RPMI8226 (cell line): ENCODE measurements at places on chromosomes 1 and 21.

- DNase-seq: no peak
Measured at GRCh38 chr1:46485564-46486431, 3.8 kb upstream of the DMBX1 start.

GRCh38 chr1:207259391-207259790 lies 62.1 kb upstream of the CD55 start:
- no peak for DNase-seq

DNA sequence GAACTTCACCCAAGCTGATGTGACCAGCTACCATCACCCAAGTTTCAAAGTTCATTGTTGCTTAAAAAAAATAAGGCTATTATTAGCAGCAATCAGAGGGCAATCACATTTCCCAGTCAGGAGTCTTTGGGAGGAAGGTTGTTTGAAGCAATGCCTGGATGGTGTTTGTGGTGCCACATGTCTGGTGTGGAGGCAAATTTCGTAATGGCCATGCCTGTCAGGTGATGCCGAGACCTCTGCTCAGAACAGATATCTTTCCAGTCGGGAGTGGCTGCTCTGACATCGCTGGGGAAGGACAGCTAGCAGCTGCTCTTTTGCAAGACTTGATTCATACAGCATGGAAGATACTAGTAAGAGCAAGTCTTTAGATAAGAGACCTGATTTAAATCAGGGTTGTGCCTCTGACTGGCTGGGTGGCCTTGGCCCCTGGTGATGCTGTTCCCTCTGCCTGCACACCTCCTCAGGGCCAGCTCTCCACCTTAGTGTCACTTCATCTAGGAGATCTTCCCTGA lies 187.8 kb upstream of the JUN start:
- no peak for DNase-seq

DNA sequence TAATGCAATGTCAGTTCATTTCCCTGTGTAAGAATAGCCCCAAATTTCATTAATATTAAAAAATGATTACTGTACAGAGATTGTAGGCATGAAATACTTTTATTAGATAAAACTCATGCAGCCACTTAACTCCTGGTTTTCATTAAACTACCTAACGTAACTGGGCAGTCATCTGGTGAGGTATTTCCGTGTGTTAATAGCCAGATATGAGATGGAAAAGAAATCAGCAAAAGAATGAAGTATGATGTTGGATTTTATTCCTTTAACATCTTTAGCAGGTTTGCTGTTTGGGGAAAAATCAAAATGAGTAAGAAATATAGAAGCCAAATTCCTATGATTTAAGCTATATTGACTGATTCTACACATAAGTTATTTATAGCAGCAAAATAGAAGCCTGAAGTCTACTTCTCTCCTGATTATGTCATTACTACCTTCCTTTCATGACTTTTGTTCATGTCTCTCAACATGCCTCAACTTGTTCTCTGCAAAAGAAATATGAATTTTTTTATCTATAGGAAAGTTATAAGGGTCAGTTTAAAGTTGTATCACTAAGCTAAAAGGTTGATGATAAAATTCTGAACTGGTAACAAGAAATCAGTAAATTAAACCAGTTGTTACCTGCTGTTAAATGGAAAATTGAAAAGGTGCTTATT lies 42.6 kb downstream of the CCDC18 start:
- DNase-seq: no peak

DNA sequence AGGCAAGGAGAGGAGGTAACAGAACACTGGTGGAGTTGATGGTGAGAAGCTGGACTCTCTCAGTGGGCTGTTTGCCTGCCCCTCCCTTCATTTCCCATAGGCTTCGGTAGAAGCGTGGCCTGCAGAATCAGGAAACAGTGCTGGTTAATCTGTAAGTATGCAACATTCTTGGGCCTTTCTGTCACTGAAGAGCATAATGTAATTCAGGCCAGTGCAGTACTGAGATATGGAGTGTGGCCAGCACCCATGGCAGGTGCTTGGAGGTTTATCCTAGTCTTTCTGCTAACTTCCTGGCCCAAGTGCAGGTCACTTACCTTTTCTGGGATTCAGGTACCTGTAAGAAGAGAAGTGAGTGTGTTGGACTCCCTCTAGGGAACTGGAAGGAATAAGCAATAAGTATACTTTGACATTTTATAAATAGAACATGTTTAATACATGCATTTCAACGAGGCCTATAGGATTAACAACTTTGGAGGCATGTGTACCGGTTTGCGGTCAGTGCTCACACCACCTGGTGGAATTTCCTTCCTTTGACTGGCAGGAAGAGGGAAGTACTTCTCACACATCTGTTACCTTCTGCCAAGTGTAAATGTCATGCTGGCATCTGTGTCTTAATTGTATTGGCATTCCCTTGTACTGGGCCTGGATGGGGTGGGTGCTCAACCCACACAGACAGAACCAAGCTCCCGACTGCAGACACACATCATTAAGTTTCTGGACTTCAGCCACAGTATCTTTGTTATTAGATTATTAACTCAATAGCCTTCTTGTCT lies 105.5 kb downstream of the KIF26B start:
- DNase-seq: peak; percentile 65

DNA sequence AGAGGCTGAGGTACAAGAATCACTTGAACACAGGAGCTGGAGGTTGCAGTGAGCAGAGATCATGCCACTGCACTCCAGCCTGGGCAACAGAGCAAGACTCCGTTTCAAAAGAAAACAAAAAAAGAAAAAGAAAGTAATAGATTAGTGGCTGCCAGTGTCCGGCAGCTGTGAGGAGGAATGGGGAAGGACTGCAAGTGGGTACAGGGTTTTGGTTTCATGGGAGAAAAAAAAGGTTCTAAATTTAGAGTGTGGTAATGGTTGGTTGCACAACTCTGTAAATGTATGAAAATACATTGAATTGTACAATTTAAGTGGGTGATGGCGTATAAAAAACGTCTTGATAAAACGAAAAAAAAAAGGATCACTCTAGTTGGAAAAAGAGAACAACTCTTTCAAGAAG lies 6.7 kb downstream of the TAF1A start:
- no peak for DNase-seq

DNA sequence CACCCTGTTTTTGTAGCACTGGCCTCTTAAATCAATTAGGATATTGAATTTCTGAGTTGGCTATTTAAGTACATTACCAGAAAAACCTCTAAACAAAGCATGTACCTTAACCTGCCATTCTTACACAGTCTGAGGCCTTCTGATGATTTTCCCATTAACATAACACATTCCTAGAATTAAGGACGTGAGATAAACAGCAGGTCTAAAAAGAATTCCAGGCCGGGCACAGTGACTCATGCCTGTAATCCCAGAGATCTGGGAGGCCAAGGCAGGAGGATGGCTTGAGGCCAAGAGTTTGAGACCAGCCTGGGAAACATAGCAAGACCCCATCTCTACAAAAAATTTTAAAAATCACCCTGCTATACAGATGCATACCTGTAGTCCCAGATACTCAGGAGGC lies 18.0 kb upstream of the LRRC8D start:
- DNase-seq: no peak

DNA sequence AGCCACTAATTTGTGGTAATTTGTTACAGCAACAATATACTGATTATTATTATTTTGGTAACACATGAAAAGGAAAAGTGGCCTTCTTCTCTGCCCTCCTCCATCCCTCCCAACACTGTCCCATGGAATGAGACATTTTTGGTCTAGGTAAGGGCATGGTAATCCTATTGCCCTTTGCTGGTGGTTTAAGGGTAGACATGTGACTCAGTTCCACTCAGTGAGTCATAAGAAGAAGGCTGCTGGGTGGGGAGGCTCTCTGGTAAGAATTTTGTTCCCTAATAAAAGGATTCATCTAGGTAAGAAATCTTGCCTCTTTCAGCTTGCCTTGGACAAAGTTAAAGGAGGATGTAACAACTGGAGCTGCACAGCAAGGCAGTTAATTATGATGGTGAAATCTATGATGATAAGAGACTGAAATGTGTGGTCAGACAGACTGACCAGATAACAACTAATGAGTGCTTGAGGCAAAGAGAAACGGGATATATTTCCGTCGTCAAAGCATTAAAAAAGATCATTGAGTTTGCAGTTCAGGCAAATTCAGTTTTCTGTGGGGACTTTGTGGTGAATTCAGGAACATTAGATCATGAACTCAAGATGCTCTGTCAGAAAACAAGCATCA lies 232.0 kb upstream of the KCNK2 start:
- DNase-seq: no peak

DNA sequence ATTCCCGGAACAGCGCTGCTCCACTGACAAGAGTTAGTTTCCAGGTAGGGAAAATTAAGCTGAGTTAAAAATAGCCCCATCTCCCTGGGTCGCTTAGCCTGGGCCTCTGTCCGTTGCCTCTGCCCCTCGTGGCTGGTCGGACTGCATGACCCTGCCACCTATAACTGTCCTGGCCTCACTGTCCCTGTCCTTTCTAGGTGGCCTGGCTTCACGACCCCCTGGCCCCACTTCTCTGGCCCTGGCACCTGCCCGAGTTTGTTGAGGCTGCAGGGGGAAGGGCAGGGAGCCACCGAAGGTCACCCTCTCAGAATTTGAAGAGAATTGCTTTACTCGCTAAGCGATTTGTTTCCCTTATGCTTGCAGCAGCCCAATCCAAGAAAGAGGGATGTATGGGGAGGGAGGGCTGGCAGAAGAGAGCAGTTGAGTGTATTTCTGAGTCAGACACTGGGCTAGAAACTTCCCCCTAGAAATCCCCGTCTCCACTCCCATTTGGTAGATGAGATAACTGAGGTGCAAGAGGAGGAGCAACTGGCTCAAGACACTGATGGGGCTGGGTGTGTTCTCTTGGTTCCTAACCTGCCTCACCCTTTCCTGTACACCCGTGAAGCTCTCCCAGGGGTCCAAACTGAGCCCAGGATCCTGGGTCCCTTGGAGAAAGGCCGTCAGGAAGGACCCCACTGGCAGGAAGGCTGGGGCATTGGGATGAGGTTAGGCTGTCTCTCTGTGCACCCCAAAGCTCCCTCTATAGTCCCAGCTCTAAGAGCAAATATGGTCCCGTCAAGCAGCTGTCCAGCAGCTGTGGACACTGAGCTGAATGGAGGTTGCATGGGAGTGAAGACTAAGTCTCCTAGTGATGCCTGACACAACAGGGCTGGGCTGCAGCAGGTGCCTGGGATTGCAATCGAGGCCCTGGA lies 2.9 kb upstream of the EDN2 start:
- no peak for DNase-seq

GRCh38 chr21:43853851-43854772 lies 10.9 kb upstream of the AGPAT3 start:
- no peak for DNase-seq

- no peak for DNase-seq
Measured at GRCh38 chr1:25900219-25900618, 6.0 kb downstream of the STMN1 start.

DNA sequence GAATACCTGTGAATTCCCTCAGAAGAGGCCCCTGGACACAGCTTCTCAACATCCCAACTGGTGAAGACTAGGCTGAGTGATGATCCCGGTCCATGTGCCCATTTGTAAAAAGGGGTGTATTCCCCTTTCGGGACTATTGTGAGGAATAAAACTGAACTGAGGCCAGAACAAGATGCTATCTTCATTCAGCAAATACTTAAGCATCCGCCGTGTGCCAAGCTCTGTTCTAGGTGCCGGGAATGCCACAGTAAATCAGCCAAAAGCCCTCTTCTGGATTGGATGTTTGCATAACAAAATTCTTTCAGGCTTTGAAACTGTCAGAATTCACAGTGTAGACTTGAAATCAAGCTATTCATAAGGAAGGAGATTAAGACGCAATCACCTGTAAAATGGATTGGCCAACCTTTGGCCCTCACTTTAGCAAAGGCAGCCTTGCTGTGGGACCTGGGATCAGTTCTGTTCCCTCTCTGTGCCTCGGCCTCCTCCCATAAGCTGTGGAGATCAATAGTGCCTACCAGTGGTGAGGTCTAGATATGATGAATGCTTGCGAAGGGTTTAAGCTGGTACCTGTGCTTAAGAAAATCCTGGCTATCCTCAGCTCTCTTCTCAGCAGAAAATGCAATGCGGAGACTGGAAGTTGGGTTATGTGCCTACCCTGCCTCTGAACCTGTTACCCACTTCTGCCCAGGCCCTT lies 1.8 kb downstream of the ALPL start:
- DNase-seq: no peak

DNA sequence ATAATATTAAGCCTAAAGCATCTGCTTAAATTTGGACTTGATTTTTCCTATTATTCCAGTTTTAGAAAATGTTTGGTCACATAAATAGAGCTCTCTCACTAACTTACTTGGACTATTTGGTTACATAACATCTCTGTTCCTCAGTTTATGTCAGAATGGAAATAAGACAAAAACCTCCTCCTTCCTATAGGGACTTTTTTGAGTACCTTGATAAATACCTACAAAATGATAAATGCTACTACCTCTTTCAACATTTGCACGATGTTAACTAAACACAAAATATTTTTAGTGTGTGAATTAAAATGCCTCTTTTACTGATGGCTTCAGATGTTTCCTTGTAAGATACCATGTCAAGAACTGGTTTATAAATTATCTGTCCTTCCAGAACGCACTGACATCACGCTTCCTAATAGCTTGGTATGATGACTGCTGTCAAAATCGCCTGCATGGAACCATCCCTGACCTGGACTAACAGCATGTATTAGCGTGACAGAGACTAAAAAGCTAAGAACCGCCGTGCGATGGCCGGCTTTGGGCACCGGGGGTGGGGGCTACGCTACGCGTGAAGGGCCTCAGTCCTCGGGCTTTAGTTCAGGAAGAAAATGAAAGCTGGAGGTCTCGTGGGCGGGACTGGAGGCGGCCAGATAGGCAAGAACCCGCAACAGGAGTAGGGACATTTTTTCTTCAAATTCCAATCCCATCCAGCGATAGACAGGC lies 133.2 kb upstream of the BARHL2 start:
- no peak for DNase-seq
